ENCODE measurements at places on chromosomes 16 and 17.

- DNase-seq = no peak
Measured at GRCh38 chr16:33059206-33059605, 134.8 kb upstream of the TP53TG3C start.

DNA sequence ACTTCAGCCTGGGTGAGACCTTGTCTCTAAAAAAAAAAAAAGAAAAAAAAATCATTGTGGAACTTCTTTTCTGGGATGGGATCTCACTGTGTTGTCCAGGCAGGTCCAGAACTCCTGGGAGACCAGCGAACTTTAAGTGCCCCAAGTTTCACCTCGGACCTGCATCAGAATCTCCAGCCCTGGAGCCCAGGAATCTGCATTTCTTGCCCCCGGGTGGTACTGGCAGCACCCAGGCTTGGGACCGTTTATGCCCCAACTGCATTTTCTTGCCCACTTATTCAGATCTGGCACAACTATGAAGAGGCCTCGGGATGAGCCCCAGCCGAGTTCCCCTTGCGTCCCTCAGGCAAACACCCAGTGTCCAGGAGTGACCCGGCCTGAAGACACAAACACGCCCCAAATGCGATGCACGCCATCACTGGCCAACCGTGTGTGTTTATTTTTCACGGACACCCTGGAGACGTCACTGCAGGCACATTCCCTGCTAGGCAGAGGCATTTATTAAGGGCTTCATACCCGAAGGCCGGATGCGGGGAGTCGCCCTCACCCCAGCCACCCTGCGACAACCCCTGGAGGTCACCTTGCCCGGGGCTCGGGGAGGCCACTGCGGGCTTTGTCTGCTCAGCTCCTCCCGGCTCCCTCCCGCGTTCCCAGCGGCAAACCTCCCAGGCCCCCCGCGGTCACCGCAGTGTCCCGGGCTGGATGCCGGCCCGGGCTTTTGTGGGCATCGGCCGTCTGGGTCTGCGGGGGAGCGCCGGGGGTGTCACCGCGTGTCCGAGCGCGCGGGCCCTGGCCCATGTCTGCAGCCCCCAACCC is 684 bp upstream of the SPIRE2 start:
- DNase-seq = peak; percentile 71

DNA sequence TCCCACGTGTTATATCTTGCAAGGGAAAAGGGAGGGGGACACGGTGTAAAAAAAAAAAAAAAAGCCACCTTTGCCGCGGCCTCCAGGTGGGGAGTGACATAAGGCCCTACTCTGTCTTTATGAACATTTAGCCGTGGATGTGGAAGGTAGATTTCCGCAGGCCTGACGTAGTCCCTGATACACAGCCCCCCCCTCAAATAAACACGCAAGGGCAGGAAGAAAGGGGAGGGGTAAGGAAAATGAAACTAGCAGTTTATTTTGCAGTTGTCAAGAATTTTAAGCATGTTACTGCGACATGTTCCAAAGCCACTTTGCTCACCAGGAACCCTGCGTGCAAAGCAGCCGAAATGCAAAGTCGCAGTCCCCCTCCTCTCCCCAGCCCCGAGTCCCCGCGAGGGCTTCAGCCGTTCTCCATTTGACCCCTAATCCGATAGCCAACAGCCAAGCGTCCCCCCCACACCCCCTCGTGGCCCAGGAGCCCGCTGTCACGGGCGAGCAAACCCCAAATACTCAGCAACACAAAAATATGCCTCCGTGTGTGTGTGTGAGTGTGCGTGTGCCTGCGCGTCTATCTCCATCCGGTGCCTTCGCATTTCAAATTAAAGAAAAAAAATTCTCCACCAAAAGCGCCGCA is 1.2 kb downstream of the CBX4 start:
- no peak for DNase-seq

GRCh38 chr16:83870830-83871229 is 28.1 kb upstream of the MLYCD start:
- DNase-seq = no peak

DNA sequence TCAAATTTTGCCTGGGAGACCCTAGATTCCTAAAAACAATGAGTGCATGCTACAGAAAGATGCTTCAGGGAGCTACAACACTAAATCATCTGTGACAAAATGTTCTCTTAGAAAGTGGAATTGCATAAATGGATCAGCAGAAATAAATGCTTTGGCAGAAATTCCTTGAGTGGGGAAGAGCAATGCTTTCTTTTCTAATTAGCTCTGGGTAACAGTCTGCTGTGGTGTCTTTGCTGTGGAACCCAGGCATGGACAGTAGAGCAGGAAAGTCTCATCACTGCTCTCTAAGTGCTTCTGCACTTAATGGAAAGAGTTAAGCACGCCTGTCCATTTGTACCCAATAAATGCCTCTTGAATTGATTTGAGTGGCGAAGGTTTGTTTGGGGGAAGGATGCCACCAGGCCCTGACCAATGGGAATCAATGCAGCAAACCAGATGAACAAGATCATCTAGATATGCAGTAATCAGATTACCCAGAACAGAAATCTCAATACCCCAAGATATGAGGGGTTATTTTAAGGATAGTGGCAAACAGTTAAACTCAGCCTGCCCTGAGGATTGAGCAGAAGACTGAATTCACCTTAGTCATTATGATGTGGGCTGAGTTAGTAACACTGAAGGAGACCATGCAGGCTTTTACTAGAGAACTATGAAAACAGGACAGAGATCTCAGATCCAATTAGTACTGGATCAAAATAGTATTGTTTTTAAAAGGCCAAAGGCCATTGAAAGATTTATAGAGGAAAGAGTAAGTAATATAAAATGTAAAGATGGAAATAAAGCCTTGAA is 13.6 kb downstream of the HLF start:
- no peak for DNase-seq

GRCh38 chr17:39212195-39212810 is 12.2 kb downstream of the RPL19 start:
- DNase-seq = no peak

DNA sequence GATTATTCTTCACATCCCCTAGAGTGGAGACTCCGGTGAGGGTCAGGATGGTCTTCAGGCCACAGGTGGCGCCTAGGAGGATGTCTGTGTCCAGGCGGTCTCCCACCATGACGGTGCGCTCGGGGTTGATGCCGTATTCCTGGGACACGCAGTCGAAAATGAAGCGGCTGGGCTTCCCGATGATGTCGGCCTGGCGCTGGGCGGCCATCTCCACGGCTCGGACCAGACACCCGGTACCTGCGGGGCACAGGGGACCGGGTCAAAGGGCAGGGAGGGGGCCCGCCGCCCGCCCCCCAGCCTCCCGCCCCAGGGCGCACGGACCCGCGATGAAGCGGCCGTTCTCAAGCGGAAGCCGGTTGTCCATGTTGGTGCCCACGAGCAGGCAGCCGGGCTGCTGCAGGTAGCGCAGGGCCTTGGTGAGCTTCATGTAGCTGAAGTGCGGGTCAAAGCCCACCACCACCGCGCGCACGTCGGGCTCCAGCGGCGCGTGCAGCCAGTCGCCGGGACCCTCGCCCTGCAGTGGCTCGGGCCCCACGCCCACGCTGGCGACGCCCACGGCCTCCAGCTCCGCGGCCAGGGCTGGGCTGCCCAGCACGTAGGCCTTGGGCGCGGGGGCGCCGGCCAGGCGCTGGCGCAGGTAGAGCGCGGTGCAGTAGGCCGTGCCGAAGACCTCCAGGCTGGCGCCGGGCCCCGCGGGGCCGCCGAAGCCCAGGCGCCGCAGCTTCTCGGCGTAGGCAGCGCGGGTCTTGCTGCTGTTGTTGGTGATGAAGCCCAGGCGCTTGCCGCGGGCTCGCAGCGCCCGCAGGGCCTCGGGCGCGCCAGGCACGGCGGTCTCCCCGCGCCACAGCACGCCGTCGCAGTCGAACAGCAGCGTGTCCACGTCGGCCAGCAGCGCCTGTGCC is 572 bp downstream of the PGP start:
- DNase-seq = no peak

- no peak for DNase-seq
Measured at GRCh38 chr17:69088643-69089200, 28.0 kb upstream of the ABCA9 start.

- DNase-seq = no peak
Measured at GRCh38 chr16:88659160-88659559, 3.7 kb downstream of the MVD start.

GRCh38 chr17:7138800-7139381 is 24.3 kb upstream of the ASGR2 start:
- no peak for DNase-seq

GRCh38 chr16:50204453-50205108 is 51.5 kb downstream of the TENT4B start:
- DNase-seq = peak; percentile 42

- no peak for DNase-seq
Measured at GRCh38 chr16:57951204-57951960, 19.5 kb downstream of the CNGB1 start.

- DNase-seq = no peak
Measured at GRCh38 chr16:72836181-72836580, 211.7 kb downstream of the ZFHX3 start.

GRCh38 chr16:57537194-57537505 is 779 bp upstream of the CCDC102A start:
- no peak for DNase-seq

GRCh38 chr17:67137026-67137370 is 92.6 kb downstream of the CACNG1 start:
- DNase-seq = no peak

GRCh38 chr17:77959126-77959925 is 823 bp downstream of the TNRC6C start:
- peak; percentile 7 for DNase-seq

GRCh38 chr17:2700030-2700490 is 11.5 kb downstream of the CLUH start:
- DNase-seq = no peak

DNA sequence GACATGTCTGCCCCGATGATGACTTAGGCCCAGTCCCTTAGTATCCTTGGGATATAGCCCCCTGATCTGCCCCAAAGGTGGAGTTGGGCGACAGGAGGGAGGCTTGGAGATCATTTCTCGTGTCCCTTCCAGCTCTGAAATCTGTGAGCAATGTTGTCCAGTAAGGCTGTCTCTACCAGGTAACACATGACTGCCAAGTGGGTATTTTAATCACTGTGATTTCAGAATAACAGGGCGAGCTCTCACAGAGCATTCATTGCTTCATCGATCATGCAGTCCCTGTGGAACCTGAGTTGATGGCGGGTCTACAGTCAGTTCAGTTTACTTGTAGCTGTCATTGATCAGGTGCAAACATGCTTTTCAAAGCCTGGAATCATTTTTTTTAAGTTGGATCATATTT is 39.2 kb downstream of the KSR1 start:
- DNase-seq = no peak

GRCh38 chr17:43628089-43628650 is 33.6 kb downstream of the MEOX1 start:
- DNase-seq = no peak

GRCh38 chr17:9942885-9943284 is 37.8 kb upstream of the RCVRN start:
- DNase-seq = no peak

DNA sequence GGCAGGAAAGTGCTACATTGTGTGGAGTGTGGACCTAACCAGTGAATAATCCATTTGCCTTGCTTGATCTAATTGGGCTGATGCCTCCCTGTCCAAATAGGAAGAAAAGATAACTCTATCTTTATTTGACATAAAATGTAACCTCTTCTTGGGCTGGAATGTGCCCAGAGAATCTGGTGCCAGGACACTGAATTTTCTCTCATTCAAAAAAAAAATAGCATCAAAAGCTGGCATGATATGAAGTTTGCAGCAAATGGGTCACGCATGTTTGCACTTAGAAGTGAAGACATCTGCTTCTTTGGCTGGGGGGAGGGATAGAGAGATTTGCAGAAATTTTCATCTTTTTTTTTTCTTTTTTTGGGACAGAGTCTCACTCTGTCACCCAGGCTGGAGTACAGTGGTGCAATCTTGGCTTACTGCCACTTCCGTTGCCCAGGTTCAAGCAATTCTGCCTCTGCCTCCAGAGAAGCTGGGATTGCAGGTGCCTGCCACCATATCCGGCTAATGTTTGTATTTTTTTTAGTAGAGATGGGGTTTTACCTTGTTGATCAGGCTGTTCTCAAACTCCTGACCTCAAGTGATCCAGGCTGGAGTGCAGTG is 478.2 kb upstream of the EEF2KMT start:
- no peak for DNase-seq

DNA sequence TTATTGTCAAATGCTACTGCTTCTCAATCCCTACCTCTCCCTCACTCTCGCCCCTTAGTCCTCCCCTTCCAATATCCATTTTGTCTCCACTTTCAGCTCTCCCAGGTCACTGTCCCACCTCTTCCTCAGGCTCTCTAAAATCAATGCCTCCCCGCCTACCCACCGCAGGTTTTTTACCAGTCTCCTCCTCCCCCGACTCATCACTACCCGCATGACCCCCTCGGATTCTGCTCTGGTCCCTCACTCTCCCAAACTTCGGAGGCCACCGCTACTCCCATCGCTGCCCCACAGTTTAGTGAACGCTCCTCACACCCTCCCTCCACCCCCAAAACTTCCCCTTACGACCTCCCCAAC is 513 bp downstream of the CRLF3 start:
- peak; percentile 25 for DNase-seq

GRCh38 chr17:50803676-50804075 is 31.7 kb upstream of the WFIKKN2 start:
- no peak for DNase-seq

GRCh38 chr17:32755045-32755805 is 121.7 kb downstream of the MYO1D start:
- peak; percentile 75 for DNase-seq

GRCh38 chr16:3138823-3139426 is 4.1 kb downstream of the ZNF213 start:
- DNase-seq = no peak

GRCh38 chr17:44604116-44604761 is 47.0 kb downstream of the FZD2 start:
- DNase-seq = no peak

GRCh38 chr16:77690416-77690815 is 31.9 kb upstream of the NUDT7 start:
- no peak for DNase-seq

DNA sequence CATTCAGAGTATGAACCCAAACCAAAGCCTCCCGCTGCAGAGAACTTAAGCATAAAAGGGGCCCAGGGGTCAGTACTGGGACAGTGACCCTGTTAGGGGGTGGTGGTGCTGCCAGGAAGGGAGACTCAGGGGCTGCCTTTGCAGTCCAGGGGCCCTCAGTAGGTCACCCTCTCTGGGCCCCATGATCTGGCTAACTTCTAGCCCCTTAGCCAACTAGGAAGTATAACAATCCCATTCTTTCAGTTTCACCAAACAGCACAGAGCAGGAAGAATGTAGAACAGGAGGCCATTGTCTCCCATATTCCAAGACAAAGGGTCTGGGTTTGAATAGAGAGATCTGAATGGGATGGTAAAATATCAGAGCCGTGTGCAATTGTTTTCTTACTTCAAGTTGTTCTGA is 378.6 kb upstream of the C16orf82 start:
- no peak for DNase-seq

GRCh38 chr17:79977708-79978547 is 57.7 kb downstream of the TBC1D16 start:
- no peak for DNase-seq

- no peak for DNase-seq
Measured at GRCh38 chr16:72091217-72091616, 2.2 kb downstream of the TXNL4B start.

- DNase-seq = no peak
Measured at GRCh38 chr16:62035115-62036092, 834 bp downstream of the CDH8 start.

- DNase-seq = peak; percentile 99
Measured at GRCh38 chr17:68035523-68036303, at the start of gene KPNA2. Gene KPNA2 (plus strand): TSS chr17:68035735. CDS start chr17:68037133, 1,398 bp downstream.

- no peak for DNase-seq
Measured at GRCh38 chr17:56543280-56543679, 50.2 kb upstream of the NOG start.

Data from AG08395 (cell line).